GM04504 (cell line): ENCODE measurements at places on chromosomes 12 and 14.

- DNase-seq = no peak
Observed at GRCh38 chr12:71552728-71553501, 110.7 kb downstream of the ZFC3H1 start.

- no peak for DNase-seq
Observed at GRCh38 chr14:55964091-55964490, 154.1 kb upstream of the PELI2 start.

DNA sequence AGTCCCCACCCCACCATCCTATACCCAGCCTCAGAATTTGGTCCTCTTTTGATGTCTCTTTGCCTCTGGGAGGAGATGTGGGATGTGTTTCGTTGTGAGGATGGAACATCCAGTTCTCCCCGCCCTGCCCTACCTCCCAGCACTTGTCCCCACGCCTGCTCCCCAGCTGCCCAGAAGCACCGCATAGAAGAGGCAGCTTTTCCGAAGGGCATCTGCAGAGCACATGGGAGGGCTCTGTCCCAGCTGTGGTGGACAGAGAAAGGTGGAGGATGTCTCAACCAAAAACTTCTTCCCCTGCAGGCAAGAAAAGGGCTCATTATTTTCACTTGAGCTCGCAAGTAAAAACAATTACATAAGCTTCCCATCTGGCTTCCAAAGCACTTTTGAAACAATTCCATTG lies 302.6 kb downstream of the PCNX1 start:
- DNase-seq = peak; percentile 67

- DNase-seq = no peak
Observed at GRCh38 chr12:102960766-102961465, 3.4 kb downstream of the ASCL1 start.

GRCh38 chr12:94427501-94428381 lies 31.9 kb downstream of the CEP83 start:
- peak; percentile 56 for DNase-seq

GRCh38 chr14:19878029-19878642 lies 3.2 kb downstream of the OR4K2 start:
- DNase-seq = peak; percentile 1

- DNase-seq = no peak
Observed at GRCh38 chr12:29066011-29066588, 83.0 kb upstream of the FAR2 start.

DNA sequence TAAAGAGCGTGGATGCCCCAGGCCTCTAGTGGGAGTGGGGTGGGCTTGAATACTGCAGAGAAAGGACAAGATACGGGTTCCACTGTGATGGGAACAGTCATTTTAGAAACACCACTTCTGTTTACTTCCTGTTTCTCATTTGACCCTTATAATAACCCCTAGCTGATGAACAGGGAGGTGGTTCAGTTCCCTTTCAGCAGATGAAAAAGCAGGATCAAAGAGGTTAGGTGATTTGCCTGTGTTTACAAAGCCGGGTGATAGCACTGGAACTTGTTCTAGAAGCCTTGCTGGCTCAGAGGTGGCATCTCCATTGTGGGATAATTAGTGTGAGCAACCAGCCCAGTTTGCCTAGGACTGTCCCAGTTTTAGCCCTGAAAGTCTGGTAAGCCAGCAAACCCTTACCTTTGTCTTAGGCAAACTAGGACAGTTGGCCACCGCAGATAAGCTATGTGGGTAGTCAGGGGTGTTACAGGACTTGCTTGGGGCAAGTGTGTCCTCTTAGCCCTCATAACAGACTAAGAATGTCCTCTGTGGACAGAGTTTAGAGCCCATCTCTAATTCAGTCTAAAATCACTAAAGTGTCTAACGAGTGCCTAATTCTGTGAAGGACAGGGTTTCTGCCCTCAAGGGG lies 7.5 kb upstream of the LRP1-AS start:
- no peak for DNase-seq

DNA sequence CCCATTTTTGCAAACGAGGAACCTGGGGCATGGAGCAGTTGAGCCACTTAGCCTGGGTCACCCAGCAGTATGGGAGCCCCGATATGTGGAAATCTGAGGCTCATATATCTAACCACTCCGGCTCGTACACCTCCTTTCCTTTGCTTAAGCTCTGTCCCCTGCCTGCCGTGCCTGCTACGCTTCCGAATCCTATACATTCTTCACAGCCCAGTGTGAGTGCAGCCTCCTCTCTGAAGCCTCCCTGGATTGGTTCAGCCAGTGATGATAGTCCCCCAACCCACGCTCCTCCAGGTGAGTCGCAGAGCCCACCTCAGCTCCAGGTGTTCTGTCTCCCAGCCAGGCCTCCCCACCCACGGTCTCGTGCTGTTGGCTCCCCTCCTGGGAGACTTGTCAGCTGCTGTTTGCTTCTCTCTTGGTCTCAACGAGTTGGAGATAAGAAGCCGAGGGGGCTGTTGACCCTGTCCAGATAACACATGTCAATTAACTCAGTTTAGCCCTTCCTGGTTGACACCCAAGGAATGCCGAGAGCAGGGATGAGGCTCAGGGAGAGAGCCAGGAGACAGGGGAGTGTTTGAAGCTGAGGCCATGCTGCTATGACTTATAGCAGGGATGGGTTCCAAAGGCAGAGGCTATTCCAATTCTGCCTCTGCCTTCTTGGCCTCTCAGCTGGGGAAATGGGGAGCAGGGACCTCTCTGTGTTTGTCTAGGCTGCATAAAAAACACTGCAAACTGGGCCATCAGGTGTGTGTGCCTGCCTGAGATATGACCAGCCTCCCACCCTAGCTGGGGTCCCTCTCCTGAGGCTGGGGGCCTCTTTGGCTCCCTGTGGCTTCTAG lies 19.0 kb downstream of the SDSL start:
- DNase-seq = no peak

GRCh38 chr12:43285159-43285598 lies 266.8 kb downstream of the ADAMTS20 start:
- DNase-seq = no peak

DNA sequence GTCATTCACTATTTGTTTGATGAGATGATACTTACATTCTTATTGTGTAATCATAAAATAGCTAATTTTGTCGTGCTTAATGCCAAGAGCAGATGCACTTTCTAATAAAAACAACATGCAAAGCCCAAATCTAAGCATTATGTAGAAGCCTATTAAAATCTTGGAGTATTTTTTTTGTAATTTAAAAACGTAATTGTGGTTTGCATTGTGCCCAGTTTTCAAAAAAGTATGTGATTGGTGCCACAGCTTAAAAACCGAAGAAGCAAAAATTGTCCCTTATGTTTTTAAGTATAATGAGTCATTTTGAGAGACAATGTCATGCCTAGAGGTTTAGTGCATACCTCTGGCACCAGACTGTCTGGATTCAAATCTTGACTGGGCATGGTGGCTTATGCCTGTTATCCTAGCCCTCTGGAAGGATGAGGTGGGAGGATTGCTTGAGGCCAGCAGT lies 464.8 kb upstream of the RGS6 start:
- DNase-seq = no peak
